Kidney (tissue), 22 donors: ENCODE measurements at places on chromosomes 2 and 18. TPM values are rescaled to one million over a fixed set of nuclear protein-coding genes. Genes with fewer than 3 reads are reported as not detected.
A peak's percentile ranks its signal among the peaks of the same experiment; 100 is the strongest.

Gene STAT4
- 8.5 TPM for total RNA-seq

DNA sequence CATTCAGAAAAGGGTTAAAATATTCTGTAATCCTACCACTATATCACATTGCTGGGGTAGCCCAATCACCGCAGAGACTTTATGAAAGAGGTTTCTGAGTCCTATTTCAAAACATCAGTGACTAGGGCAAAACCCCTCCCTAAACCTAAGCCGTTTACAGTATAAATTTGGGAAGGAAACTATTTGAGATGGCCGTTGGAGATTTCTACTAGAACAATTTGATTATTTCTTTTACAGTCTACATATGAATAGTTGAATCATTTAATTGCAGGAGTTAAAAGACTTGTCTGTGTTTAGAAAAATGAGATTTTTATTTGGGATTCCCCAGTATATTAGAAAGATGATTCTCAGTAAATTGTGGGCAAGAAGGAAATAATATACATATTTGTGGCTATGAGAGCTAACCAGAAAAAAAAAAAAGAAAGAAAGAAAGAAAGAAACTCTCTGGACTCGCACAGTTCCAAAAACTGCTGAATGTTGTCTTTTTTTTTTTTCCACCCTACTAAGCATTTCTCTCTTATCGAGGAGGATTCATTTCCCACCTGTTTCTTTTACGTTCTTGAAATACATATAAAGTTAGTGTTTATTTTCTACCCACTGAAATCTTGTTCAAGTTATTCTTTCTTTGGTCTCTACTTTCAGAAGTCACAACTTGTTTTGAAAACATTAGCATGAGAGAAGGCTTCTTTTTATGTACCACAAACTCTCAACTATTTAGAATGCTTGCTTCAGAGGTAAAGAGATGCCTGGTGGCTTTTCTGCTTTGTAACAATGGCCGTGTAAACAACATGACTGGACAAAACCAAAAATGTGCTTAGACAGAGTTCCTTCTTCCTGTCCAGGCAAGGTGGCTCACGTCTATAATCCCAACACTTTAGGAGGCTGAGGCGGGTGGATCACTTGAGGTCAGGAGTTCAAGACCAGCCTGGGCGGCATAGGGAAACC is 65.9 kb downstream of the BCL2 start:
- H3K27ac ChIP-seq = no peak overlapping the region
- no peak for DNase-seq
- H3K36me3 ChIP-seq = no peaks in the 10 kb centered on the region

Gene DSC3
- not detected for total RNA-seq

Gene TRIM43
- not detected for total RNA-seq

DNA sequence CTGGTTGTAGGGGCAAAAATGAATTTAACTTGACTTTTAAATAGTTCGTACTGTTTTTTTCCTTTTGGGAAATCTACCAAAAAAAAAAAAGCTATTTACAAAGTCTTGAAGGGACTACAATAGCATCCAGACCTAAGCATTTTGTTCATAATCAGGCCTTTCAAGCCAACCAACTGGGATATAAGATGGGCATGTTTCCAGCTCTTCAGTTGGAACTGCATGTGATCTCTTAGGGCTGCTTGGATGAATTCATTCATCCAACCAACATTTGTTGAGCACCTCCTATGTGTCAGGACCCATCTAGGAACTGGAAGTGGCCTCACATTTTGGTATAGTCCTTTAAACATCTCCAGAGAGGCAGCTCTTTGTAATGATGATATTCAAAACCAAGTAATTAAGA is 98.6 kb downstream of the AAK1 start:
- H3K4me1 ChIP-seq = no peaks in the 10 kb centered on the region
- no peaks in the 10 kb centered on the region for H3K27me3 ChIP-seq
- no peak for DNase-seq
- no peak overlapping the region for H3K27ac ChIP-seq
- H3K4me3 ChIP-seq = no peak overlapping the region

DNA sequence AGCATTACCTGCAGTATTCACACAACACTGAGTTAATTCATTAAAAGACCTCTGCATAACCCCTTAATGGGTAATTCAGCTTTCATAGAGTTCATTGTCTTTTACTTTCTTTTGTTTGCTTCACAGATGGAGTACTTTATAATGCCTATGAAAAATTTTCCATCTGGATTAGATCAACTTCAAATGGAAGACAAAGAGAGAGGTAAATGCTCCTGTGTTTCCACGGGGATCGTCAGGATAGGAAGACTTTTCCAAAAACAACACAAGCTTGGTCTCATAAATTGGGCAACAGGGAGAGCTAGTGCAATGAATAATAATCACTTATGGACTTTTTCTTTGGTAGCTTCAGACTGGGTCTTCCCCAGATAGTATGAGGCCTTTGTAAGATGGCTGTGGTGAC is 100.7 kb downstream of the ICOS start:
- H3K4me1 ChIP-seq = no peaks in the 10 kb centered on the region
- H3K27me3 ChIP-seq = no peaks in the 10 kb centered on the region
- H3K4me3 ChIP-seq = no peak overlapping the region
- DNase-seq = no peak
- H3K36me3 ChIP-seq = no peaks in the 10 kb centered on the region
- no peak overlapping the region for H3K27ac ChIP-seq

GRCh38 chr2:97750017-97750416 is 36.6 kb downstream of the ZAP70 start:
- no peak overlapping the region for H3K4me3 ChIP-seq
- H3K27ac ChIP-seq = no peak overlapping the region
- DNase-seq = no peak
- H3K4me1 ChIP-seq = peaks cover 4% of the 10 kb centered on the region

GRCh38 chr2:44836916-44837315 is 104.6 kb upstream of the SIX3 start:
- no peak overlapping the region for H3K27ac ChIP-seq
- H3K27me3 ChIP-seq = no peaks in the 10 kb centered on the region
- H3K36me3 ChIP-seq = no peaks in the 10 kb centered on the region
- no peak for DNase-seq

DNA sequence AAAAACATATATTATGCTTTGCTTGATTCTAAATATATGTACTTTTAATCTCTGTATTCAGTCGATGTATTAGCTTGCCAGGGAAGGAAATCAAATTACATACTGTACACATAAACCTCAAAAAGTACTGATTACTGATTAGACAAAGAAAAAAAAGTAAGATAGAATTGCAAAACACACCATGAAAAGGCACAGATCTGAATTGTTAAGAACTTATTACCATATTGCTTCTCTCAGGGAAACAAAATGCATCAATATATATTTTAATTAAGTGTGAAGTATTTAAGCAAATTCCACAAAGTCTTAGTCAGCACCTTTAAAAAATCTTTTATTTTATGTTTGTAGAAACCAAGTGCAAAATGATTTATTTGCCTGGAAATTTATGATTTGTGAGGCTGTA is 309.3 kb downstream of the RNF144A start:
- no peaks in the 10 kb centered on the region for H3K36me3 ChIP-seq
- no peaks in the 10 kb centered on the region for H3K4me1 ChIP-seq
- H3K27ac ChIP-seq = no peak overlapping the region

DNA sequence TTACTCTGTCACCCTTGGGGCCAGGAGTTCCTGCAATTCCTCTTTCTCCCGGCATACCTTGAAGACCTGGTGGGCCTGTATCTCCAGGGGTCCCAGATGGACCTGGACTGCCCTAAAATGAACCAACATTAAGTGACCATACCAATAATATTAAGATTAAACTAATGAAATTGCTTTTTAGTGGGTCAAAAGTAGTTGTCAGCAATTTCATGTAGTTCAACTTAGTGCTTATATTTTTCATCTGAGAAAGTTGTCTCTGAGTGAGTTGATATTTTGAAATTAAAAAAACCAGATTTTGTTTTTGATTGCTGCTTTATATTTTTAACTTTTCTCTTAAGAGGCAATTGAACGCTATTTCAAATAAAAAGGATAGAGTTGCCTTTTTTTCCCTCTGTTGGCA is 83.1 kb downstream of the COL3A1 start:
- no peaks in the 10 kb centered on the region for H3K36me3 ChIP-seq
- no peak overlapping the region for H3K4me3 ChIP-seq
- no peaks in the 10 kb centered on the region for H3K4me1 ChIP-seq

DNA sequence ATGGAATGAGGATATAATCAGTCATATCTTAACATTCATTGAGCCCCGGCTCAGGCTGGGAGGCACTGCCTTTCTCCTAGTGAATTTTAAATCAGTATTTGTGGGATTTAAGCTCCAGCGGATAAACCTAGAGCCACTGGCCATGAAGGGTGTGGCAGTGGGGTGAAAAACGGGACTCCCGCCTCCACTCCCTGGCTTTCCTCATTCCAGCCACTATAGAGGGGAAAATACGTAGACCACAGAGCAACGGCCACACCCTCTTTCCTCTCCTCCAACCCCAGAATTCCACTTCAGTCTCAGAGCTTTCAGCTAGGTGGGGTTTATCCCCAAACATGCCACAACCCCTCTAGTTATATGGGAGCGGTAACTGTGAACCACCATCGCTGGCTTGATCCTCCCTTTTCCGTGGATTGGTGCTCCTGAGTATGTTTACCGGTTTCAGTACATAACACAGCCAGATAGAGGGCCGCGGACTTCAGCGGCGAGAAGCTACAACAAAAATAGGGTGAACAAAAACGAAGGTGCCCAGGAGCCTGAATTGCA is 70.6 kb upstream of the ITGB6 start:
- H3K27me3 ChIP-seq = no peaks in the 10 kb centered on the region
- peaks cover 4% of the 10 kb centered on the region for H3K4me1 ChIP-seq
- H3K36me3 ChIP-seq = no peaks in the 10 kb centered on the region
- peak overlapping the region; percentile 35 for H3K4me3 ChIP-seq
- H3K27ac ChIP-seq = peak overlapping the region; percentile 95

Gene KCNS3
- 7.3 TPM for total RNA-seq

DNA sequence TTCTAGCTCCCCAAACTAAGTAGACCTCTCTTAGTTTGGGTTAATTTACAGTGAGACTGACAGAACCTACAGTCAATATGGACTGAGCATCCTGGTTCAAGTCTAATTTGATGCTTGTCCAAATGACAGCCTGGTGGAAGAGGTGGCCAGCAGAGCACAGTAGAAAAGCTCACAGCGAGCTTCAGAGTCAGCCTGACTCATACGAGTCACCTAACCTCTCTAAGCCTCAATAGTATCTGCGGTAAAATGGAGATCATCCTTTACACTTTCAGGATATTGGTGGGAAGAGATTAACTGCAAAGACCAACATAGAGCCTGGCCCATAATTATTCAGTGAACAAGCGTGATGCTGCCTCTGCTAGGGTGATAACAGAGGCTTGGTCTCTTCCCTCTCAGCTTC is 54.5 kb downstream of the DOCK10 start:
- H3K4me1 ChIP-seq = no peaks in the 10 kb centered on the region
- H3K27ac ChIP-seq = no peak overlapping the region
- no peak for DNase-seq
- no peaks in the 10 kb centered on the region for H3K27me3 ChIP-seq
- no peaks in the 10 kb centered on the region for H3K36me3 ChIP-seq

- H3K27me3 ChIP-seq = no peaks in the 10 kb centered on the region
- H3K4me3 ChIP-seq = no peak overlapping the region
- H3K36me3 ChIP-seq = no peaks in the 10 kb centered on the region
- H3K27ac ChIP-seq = no peak overlapping the region
- H3K4me1 ChIP-seq = no peaks in the 10 kb centered on the region
Measured at GRCh38 chr2:34104601-34105000, 505.5 kb upstream of the FAM98A start.

Gene REEP1
- total RNA-seq = 4.3 TPM

Gene DCDC2C
- total RNA-seq = not detected

Gene MTIF2
- 27.3 TPM for total RNA-seq

GRCh38 chr18:55967019-55967418 is 379.0 kb upstream of the TCF4 start:
- H3K4me1 ChIP-seq = no peaks in the 10 kb centered on the region
- H3K4me3 ChIP-seq = no peak overlapping the region
- no peak overlapping the region for H3K27ac ChIP-seq

Gene VSNL1
- 0.44 TPM for total RNA-seq

GRCh38 chr2:183495079-183495478 is 370.8 kb downstream of the NUP35 start:
- no peaks in the 10 kb centered on the region for H3K36me3 ChIP-seq
- no peak for DNase-seq
- no peaks in the 10 kb centered on the region for H3K4me1 ChIP-seq

DNA sequence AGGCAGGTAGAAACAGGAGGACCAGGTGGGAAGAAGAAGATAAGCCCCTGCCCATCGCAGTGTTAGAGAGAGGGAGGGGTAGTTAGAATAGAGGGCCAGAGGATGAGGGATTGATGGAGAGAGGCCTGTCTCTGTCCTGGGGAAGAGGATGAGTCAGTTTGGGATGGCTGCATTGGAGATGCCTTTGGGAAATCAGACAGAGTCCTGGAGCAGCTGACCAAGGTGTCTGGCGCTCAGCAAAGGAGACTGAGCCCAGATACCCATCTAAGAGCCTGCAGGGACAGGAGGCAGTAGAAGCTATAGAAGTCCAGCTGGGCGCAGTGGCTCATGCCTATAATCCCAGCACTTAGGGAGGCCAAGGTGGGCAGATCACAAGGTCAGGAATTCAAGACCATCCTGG is 177.8 kb upstream of the HAAO start:
- H3K4me1 ChIP-seq = peaks cover 7% of the 10 kb centered on the region
- H3K27ac ChIP-seq = no peak overlapping the region
- DNase-seq = no peak
- H3K27me3 ChIP-seq = no peaks in the 10 kb centered on the region

DNA sequence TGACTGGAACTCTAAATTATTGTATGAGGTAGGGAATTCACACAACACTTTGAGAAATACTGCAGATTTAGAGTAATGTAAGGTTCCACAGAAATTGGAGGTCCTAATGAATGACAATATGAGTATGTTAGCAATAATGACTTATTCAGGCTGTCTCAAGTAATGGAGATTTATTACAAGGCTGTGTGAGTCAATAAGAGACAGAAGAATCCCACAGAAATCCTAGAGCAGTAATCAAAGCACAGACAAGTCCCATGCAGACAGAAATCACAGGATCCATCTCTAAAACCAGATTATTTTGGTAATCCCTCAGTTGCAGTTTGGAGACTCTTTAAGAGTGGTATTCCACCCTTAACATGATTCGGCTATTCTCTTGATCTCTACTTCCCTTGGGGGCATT is 83.6 kb downstream of the FAM161A start:
- H3K4me1 ChIP-seq = no peaks in the 10 kb centered on the region
- no peak overlapping the region for H3K4me3 ChIP-seq
- DNase-seq = no peak
- H3K27ac ChIP-seq = no peak overlapping the region
- no peaks in the 10 kb centered on the region for H3K36me3 ChIP-seq

GRCh38 chr2:191394043-191394442 is 148.8 kb downstream of the MYO1B start:
- H3K36me3 ChIP-seq = peaks cover 2% of the 10 kb centered on the region
- H3K4me3 ChIP-seq = no peak overlapping the region
- no peak overlapping the region for H3K27ac ChIP-seq

Gene CGREF1
- 3.7 TPM for total RNA-seq

Gene ABCB11
- 0.03 TPM for total RNA-seq
